Central memory CD4-positive, alpha-beta T cell (primary cell): ENCODE measurements at places on chromosomes 2 and 18.
A peak's percentile ranks its signal among the peaks of the same experiment; 100 is the strongest.

- DNase-seq = no peak
Measured at GRCh38 chr2:42185220-42185921, 16.2 kb downstream of the EML4 start.

DNA sequence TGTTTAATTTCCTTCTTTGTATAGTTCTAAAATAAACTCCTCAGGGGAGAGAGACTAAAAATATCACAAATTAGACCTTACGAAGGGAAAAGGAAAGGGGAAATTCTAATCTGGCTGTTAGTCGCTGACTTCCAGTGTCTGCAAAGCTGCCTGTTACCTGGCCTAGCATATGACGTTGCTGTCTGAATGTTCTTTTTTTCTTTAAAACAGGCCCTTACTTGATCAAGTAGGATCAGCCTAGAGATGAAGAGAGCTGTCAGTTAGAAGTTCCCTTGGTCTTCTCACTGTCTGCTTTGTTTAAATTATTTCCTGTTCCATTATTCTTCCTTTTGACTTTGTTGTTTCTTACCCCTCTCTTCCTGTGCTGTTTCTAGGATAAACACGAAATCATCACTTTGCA lies 11.2 kb downstream of the NCK2 start:
- peak; percentile 69 for DNase-seq

- no peak for DNase-seq
Measured at GRCh38 chr2:26615336-26615859, 25.8 kb downstream of the CIB4 start.

GRCh38 chr2:1781291-1782080 lies 37.2 kb upstream of the PXDN start:
- no peak for DNase-seq

- DNase-seq = no peak
Measured at GRCh38 chr2:120990451-120990871, 254.8 kb downstream of the GLI2 start.

- DNase-seq = no peak
Measured at GRCh38 chr2:64604155-64604554, 49.6 kb downstream of the SERTAD2 start.

GRCh38 chr2:228646061-228646460 lies 464.6 kb upstream of the SPHKAP start:
- no peak for DNase-seq

DNA sequence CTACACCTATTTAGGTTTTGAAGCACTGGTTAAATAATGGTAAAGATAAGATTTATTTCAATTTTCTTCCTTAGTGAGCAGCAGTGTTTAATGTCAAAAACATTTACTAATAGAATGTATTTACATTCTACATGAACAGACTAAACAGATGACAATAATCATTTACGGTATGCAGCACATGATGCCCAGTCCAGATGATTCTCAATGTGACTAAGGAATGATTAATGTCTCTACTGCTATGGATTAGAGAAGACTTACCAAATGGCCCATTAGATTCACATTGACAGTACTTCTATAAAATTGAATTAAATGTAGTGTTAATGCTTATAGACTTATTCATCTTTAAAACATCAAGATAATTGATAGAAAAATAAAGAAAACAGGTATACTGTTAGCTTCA lies 22.1 kb upstream of the SLC5A7 start:
- no peak for DNase-seq

GRCh38 chr18:13415736-13416135 lies 197.2 kb downstream of the LDLRAD4 start:
- no peak for DNase-seq

- DNase-seq = no peak
Measured at GRCh38 chr18:42334931-42335330, 379.9 kb downstream of the PIK3C3 start.

DNA sequence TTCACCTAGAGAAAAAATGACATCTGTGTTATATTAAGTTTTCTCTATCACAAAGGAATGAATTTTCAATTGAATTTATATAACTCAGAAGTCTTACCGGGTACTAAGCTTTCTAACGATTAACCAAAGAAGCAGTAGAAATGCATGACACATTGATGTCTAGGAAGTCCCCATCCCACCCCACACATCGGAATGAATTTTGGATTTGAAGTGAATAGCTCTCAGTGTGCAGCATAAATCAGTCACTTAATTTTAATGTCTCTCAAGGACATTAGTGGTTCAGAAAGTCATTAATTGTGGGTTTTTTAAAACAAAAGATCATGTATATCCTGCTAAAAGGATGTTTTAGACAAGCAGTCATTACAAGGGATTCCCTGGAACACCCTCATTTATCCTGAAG lies 141.4 kb upstream of the PIEZO2 start:
- no peak for DNase-seq

GRCh38 chr2:98796775-98797544 lies 66.0 kb upstream of the MGAT4A start:
- DNase-seq = no peak

DNA sequence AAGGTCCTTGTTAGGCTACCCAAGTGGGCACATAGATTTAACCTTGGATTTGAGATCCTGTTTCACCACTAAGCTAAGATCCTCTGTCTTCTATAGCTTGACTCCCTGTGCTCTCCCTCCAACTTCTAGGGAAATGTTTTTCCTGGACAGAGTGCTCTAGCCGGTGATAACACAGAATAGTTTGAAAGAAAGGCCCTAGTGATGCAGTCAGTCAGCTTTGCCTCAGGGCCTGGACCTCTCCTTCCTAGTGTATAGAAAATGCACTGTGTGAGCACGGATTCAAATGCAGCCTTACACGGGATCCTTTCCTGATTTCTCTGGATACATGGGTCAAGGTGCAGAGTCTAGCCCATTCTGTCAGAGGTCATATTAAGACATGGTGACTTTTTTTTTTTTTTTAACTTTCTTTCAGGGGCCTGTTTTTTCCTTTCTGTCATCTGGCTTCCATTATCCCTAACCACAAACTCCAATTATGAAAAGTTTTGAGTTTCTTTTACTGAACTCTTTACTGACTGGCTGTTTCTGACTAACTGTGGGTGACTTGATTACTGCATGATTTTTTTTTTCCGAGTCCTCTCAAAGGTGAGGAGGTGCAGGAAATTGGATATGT lies 122.6 kb downstream of the LRP1B start:
- DNase-seq = no peak

DNA sequence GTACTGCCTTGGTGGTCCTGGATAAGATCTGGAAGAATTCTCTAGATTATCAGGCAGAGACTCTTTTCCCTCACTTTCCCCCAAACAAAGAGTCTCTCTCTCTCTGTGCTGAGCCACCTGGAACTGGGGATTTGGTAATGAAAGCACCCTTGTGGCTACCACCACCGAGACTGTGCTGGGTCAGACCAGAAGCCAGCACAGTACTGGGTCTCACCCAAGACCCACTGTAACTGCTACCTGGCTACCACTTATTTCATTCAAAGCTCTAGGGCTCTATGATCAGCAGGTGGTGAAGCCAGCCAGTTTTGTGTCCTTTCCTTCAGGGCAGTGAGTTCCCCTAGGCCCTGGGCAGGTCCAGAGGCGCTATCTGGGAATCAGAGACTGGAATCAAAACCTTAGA lies 269.6 kb upstream of the CWC22 start:
- no peak for DNase-seq

GRCh38 chr2:46356991-46357390 lies 59.8 kb downstream of the EPAS1 start:
- DNase-seq = no peak

DNA sequence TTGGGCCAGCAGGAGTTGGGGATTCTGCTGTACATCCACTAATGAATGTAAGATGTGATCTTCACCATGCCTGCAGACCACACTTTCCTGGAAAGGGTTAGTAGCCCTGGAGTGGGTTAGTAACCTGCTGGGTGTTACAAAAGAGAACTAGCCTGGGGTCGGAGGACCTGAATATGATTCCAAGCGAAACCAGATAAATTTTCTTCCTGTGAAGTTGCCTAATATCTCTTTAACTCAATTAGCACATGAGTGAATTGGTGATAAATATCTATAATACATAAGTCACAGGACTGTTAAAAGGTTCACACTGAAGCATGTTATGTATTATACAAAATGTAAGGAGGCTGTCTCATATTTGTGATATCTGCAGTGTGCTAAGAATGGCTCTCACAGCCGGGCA lies 291.0 kb downstream of the CNTNAP5 start:
- no peak for DNase-seq

GRCh38 chr18:79050005-79050404 lies 19.2 kb upstream of the ATP9B start:
- DNase-seq = no peak

- no peak for DNase-seq
Measured at GRCh38 chr2:57740891-57741290, 305.7 kb upstream of the VRK2 start.

GRCh38 chr2:193461431-193461934 lies 1266.8 kb upstream of the TMEFF2 start:
- no peak for DNase-seq

- no peak for DNase-seq
Measured at GRCh38 chr2:185625604-185626003, 113.0 kb upstream of the FSIP2 start.

- DNase-seq = no peak
Measured at GRCh38 chr2:224690868-224691267, 25.3 kb downstream of the CCDC195 start.

DNA sequence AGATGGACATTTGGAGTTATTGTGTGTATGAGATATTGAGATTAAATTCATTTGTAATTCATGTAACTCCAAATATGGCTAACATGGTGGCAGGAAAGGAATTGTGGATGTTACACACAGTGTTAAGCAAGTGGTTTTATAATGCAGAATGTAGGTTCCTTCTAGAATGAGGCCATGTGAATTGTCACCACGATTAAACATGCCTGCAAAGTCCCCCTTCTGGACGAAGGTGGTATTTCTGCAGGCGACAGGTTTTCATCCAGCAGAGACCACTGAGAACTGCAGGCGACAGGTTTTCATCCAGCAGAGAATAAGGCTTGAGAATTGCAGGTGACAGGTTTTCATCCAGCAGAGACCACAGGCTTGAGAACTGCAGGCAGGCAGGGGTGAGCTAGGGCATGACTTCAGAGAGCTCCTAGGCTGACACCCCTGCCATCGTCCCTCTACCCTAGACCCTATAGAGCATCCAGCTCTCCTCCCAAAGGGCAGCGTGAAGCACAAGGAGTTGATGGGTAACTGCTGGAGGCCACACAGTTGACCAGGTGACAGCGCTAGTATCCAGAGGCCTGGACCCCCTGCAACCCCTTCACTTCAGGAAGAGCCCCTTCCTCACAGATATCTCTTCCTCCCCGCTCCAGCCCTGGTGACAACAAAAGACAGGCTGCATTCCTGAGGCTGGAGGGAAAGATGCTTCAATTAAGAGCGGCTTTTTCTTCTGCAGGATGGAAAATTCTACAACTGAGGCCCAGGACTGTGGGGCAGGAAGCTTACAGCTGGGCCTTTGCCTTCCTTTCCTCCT lies 175.8 kb downstream of the LOXHD1 start:
- peak; percentile 24 for DNase-seq

DNA sequence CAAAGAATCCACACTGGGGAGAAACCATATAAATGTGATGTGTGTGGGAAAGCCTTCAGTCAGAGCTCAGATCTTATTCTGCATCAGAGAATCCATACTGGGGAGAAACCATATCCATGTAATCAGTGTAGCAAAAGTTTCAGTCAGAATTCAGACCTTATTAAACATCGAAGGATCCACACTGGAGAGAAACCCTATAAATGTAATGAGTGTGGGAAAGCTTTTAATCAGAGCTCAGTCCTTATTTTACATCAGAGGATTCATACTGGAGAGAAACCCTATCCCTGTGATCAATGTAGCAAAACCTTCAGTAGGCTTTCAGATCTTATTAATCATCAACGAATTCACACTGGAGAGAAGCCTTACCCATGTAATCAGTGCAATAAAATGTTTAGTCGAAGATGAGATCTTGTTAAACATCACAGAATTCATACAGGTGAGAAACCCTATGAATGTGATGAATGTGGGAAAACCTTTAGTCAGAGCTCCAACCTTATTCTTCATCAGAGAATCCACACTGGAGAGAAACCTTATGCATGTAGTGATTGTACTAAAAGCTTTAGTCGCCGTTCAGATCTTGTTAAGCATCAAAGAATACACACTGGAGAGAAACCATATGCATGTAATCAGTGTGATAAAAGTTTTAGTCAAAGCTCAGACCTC lies 16.7 kb upstream of the ZSCAN30 start:
- DNase-seq = no peak

GRCh38 chr2:234546770-234547169 lies 49.9 kb upstream of the ARL4C start:
- no peak for DNase-seq

- no peak for DNase-seq
Measured at GRCh38 chr2:142684667-142685066, 192.8 kb upstream of the KYNU start.

GRCh38 chr2:85181844-85182456 lies 48.8 kb downstream of the TCF7L1 start:
- DNase-seq = no peak

DNA sequence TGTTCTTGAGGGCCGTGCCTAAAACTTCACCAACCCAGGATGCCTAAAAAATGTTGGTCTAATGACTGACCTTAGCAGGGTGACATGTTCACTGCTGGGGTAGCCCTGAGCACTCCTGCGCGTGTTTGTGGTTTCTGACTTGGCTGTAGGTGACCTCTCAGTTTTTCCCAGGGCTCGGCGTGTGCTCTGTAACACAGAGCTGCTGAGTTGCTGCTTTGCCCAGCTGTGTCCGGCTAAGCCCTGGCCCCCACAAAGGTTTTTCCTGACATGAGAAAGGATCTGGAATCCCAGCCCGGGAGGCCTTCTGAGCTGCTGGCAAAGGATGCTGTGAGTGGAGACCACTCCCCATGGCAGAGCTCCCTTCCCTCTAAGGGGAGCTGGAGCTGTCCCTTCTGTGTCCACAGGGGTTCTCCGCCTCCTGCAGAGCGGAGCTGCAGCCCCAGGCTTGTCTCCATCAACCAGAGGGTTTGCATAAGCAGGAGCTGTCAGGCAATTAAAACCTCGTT lies 52.7 kb downstream of the CRIM1 start:
- no peak for DNase-seq

GRCh38 chr2:171485116-171485515 lies 37.2 kb upstream of the CYBRD1 start:
- DNase-seq = no peak

GRCh38 chr2:215598376-215598975 lies 162.6 kb upstream of the FN1 start:
- DNase-seq = no peak

- DNase-seq = no peak
Measured at GRCh38 chr2:53021828-53022227, 745.8 kb upstream of the CHAC2 start.

GRCh38 chr2:239465017-239466001 lies 64.5 kb upstream of the HDAC4 start:
- DNase-seq = no peak

DNA sequence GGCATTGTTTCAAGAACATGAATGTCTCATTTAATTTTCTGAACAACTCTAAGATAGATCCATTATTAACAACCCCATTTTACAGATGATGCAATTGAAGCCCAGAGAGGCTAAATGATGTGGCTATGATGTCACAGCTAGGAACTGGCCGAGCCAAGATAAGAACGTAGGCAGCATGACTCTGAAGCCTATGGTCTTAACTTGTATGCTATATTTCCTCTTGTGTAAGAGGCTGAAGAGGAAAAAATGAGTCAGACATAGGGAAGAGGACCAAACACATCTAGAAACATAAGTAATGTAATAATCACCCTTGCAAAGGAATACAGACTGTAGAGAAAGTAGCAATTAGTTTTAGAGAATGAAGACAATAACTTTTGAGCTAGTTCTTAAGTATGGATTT lies 416.8 kb downstream of the FIGN start:
- no peak for DNase-seq

- DNase-seq = no peak
Measured at GRCh38 chr2:239710953-239711861, 310.4 kb upstream of the HDAC4 start.

GRCh38 chr18:54157646-54158385 lies 66.7 kb downstream of the MBD2 start:
- DNase-seq = no peak

- no peak for DNase-seq
Measured at GRCh38 chr2:236081171-236081570, 87.0 kb downstream of the GBX2 start.
